Central memory CD4-positive, alpha-beta T cell (primary cell): ENCODE measurements at places on chromosomes 2 and 18.

GRCh38 chr2:123546353-123546752 is 478.7 kb upstream of the CNTNAP5 start:
- no peak for DNase-seq

- no peak for DNase-seq
Measured at GRCh38 chr2:121888189-121888557, 132.7 kb downstream of the TSN start.

DNA sequence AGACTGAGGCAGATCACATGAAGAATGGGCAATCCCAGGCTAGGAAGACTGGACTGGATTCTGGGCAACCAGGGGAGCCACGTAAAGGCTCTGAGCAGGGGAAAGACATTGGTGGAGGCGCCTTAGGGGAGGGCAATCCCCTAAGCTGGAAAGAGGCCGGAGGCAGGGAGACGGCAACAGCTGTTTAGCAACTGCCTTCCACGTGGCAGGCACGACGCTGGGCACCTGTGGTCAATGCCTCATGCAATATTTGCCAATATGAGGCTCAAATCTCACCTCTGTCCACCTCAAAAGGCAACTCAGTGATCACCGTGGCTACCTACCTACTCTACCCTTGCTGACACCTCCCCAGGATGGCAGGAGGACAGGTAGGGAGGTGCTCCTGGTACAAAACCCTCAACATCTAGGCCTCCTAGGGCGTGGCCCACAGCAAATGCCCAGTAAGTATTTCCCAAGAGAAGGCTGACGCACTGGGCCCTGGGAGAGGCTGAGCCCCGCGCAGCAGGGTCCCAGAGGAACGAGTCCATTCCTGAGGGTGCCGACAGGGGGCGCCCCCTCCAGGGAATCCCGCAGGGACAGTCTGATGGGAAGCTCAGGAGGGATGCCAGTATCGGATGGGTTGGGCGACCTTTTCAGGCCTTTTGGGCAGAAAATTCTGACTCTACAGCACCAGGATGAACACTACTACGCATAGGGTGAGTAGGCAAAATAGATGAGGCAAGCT is 8.9 kb downstream of the BOLA3 start:
- no peak for DNase-seq

DNA sequence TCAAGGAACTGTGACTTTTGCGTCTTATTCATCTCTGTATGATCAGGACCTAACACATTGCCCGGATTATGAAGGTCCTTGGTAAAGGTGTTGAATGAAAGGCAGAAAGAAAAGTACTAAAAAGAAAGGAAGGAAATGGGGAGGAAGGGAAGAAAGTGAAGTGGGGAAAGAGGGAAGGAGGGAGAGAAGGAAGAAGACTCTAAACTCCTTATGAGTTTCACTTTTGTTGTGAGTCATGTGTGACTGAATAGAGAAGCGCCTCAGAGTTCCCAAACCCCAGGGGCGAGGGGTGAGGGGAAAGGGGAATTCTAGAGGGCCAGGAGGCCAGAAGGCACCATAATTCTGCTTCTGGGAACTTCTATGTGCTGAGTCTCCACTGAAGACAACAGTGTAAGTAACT is 30.9 kb upstream of the OSBPL6 start:
- no peak for DNase-seq

- DNase-seq: peak; percentile 61
Measured at GRCh38 chr2:231198291-231199173, at the start of gene ARMC9. TSS of gene ARMC9 (plus strand) at chr2:231198631. CDS start at chr2:231206239, 7,608 bp downstream.

- no peak for DNase-seq
Measured at GRCh38 chr2:85796341-85797262, 42.8 kb downstream of the ATOH8 start.

GRCh38 chr2:53826587-53827397 is 33.0 kb downstream of the GPR75 start:
- DNase-seq: no peak

DNA sequence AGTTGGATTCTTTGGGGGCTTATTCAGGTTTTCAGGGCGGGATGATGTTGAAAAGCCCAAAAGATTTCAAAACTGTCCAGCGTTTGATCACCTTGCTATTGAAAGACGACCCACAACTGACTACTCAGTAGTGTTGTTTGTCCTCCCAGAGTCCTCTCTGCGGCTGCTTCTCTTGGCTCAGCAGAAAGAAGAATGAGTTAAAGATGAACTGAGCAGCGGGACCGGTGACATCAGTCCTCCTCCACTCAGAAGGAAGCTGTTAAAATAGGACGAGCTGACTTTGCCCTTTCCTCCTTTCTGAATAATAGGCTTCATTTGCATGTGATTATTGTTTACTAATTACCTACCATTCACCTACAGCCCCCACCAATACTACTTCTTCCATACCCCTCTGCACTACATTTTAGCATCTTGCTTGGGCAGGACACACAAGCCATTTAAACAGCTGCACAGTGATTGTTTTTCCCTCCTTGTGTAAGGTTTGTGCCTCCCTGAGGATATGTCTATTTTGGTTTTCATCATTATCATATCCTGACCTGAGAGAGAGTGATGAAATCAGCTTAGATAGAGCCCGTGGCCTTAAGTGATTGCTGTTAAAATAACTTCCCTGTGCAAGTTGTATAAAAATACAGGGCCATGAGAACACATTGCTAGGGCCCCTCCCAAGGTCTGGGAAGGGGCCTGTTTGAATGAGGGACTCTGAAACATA is 261.8 kb downstream of the FHOD3 start:
- DNase-seq: no peak

- DNase-seq: no peak
Measured at GRCh38 chr2:100192300-100192699, 49.9 kb upstream of the AFF3 start.
